ENCODE measurements at places on chromosomes 4 and X. TPM values are rescaled to one million over a fixed set of nuclear protein-coding genes. Genes with fewer than 3 reads are reported as not detected.

Gene HADH
- total RNA-seq = 22.8 TPM

Gene RHOXF2B
- not detected for total RNA-seq

- H3K27me3 ChIP-seq = no peaks in the 10 kb centered on the region
- H3K4me3 ChIP-seq = no peak overlapping the region
- H3K27ac ChIP-seq = no peak overlapping the region
Observed at GRCh38 chrX:39264023-39264422, 462.8 kb downstream of the MID1IP1 start.

- no peak overlapping the region for H3K27ac ChIP-seq
- no peak for DNase-seq
- H3K36me3 ChIP-seq = no peaks in the 10 kb centered on the region
- no peaks in the 10 kb centered on the region for H3K27me3 ChIP-seq
- no peak overlapping the region for H3K4me3 ChIP-seq
Observed at GRCh38 chrX:13147733-13148132, 103.3 kb upstream of the FAM9C start.

- no peaks in the 10 kb centered on the region for H3K36me3 ChIP-seq
- H3K4me3 ChIP-seq = no peak overlapping the region
- H3K27me3 ChIP-seq = no peaks in the 10 kb centered on the region
- H3K4me1 ChIP-seq = no peaks in the 10 kb centered on the region
Observed at GRCh38 chrX:96372313-96373046, 312.2 kb upstream of the DIAPH2 start.

DNA sequence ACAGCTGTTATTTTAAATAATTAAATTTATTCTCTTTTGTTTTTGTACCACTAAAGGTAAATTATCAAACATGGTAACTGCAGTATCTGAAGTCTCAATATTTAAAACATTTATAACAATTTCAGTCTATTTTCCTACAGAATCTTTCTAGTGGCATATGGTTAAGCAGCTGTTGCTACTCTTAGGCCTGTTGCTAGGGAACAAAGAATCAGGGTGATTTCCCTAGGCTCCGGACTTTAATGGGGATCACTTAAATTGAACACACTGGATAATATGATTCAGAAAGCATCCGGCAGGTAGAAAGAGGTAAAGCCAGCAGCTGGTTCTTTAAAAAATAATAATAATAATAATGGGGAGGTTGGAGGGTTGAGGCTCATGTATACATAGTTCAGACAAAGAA, 17.6 kb downstream of the FBXO8 start:
- no peaks in the 10 kb centered on the region for H3K27me3 ChIP-seq
- peaks cover 21% of the 10 kb centered on the region for H3K36me3 ChIP-seq
- H3K4me3 ChIP-seq = no peak overlapping the region

- H3K27ac ChIP-seq = no peak overlapping the region
- H3K4me3 ChIP-seq = no peak overlapping the region
- H3K4me1 ChIP-seq = peaks cover 3% of the 10 kb centered on the region
Observed at GRCh38 chr4:168631241-168632162, 134.7 kb downstream of the PALLD start.

DNA sequence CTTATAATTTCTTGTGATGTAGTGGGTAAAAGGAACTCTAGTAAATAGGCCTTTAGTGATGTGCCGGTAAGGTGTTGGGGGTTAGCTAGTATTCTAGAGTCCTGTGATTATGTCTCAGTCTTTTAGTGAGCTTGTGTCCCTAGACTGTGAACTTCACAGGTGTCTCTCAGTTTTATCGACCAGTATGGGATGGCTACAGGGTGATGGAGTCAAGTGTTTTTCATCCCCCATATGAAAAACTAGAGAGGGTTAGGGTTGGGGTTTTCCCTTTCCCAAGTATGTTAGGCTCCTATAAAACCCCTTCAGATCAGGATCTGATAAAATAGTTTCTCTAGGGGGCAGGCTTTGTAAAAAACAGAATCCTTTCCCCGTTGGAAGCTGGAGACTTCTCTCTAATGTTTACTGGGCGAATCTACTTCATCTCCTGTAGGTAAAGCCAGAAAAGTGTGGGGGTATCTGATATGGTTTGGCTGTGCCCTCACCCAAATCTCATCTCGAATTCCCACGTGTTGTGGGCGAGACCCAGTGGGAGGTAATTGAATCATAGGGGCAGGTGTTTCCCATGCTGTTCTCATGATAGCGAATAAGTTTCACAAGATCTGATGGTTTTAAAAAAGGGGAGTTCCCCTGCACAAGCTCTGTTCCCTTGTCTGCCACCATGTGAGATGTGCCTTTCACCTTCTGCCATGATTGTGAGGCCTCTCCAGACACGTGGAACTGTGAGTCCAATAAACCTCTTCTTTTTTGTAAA, 120.8 kb downstream of the DTHD1 start:
- no peak overlapping the region for H3K27ac ChIP-seq
- H3K36me3 ChIP-seq = no peaks in the 10 kb centered on the region
- H3K4me1 ChIP-seq = no peaks in the 10 kb centered on the region
- no peak overlapping the region for H3K4me3 ChIP-seq
- H3K27me3 ChIP-seq = peaks cover under 1% of the 10 kb centered on the region

DNA sequence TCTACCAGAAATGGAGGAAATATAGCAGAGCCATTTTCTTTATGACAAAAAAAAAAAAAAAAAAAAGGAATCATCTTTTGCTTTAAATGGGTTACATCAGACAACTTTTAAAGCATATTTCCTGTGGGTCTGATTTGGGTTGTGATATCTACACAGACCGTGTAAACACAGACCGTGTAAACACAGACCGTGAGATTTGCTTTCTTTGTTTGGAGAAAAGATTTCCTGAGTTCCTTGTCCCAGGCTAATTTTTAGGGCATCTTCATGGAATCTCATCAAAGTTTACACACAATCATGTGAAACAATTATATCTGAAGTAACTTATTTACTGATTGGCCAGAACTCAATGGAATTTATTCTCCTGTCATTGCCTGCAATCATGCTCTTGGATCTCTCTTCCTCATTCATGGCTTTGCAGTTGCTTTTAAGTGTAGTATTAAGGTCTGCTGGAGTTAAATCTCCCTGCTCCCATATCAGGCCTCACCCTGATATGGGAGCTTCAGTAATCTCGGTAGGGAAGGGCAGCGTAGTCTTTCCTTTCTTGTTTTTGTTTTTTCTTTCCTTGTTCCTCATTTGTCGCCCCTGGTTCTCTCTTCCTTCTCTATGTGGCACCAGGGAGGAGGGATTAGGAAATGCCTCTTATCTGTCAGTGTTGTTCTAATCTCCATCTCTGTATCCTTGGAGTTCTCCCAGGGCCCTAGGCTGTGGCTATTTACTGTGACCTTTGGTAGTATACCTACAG, 248.6 kb upstream of the JADE1 start:
- H3K36me3 ChIP-seq = no peaks in the 10 kb centered on the region
- peaks cover 2% of the 10 kb centered on the region for H3K27me3 ChIP-seq
- no peaks in the 10 kb centered on the region for H3K4me1 ChIP-seq

GRCh38 chrX:134634691-134635090, 23.6 kb downstream of the PLAC1 start:
- no peak for DNase-seq
- peaks cover 13% of the 10 kb centered on the region for H3K27me3 ChIP-seq
- H3K36me3 ChIP-seq = no peaks in the 10 kb centered on the region
- no peak overlapping the region for H3K27ac ChIP-seq
- no peaks in the 10 kb centered on the region for H3K4me1 ChIP-seq

GRCh38 chr4:37726666-37727065, 40.5 kb upstream of the RELL1 start:
- DNase-seq = no peak
- no peak overlapping the region for H3K4me3 ChIP-seq
- no peaks in the 10 kb centered on the region for H3K36me3 ChIP-seq
- H3K27me3 ChIP-seq = peaks cover 2% of the 10 kb centered on the region

DNA sequence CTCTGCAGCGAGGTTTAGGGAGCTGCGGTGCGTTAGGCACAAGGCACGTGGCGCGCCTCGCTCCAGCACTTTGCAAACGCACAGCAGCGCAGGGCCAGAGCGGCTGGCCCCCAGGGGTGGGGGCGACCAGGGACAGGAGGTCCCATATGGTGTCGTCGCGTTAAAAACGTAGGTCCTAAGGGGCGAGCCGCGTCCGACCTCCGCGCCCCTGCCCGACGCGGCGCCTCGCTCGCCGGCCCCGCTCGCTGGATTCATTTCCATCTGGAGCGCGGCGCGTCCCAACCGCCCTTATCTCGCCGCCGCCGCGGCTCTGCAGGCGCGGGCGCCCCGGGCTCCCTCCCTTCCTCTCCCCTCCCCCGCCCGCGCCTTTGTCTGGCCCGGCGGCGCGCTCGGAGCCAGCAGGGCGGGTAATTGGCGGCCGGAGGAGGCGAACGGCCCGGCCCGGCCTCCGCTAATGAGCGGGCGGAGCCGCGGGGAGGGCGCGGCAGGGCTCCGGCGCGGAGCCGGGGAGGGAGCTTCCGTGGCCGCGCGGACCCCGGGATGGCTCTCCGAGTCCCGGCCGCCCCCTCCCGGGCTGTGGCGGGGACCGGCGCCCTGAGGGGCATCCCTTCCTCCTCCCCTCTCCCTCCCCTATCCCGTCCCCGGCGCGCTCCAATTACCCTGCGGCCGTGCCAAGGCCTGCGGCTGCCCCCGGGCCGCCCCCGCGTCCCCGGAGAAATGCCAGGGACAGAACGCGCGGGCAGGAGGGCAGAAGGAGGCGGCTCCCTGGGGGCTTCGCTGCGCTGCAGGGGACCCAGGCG, 409.0 kb downstream of the BCOR start:
- H3K36me3 ChIP-seq = no peaks in the 10 kb centered on the region
- H3K27ac ChIP-seq = no peak overlapping the region
- no peak for DNase-seq
- peaks cover 2% of the 10 kb centered on the region for H3K4me1 ChIP-seq
- H3K4me3 ChIP-seq = peak overlapping the region; percentile 28

DNA sequence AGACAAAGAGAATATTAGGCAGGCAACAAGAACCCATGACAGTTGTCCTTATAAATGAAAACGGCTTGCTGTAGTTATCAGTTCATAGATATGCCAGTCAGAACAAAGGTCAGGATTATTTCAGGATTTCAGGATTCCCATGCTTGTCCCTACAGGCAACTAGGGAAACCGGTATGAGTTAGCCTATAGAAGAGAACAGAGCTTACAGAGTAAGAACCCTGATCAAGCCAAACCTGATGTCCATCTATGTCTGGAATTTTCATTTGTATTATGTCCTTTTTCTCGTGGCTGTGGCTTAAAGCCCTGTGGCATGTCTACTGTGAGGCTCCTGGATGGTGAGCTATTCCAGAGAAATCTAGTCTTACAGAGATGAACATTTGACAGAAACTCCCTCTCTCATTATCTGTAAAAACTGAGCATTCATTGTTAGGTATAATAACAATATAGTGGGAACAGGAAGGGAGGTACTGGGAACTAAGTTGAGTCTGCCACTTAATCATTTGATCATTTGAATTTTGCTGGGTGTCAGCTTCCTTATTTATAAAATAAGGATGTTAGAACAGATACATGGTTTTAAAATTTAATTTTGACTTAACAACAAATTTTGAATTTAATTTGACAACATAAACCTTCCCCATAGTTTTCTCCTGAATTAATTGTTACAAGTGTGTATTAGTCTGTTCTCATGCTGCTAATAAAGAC, 129.5 kb upstream of the KLF3 start:
- no peaks in the 10 kb centered on the region for H3K36me3 ChIP-seq
- H3K4me1 ChIP-seq = peaks cover 7% of the 10 kb centered on the region
- no peak for DNase-seq
- H3K27me3 ChIP-seq = no peaks in the 10 kb centered on the region

GRCh38 chr4:34258176-34258575, 1986.1 kb downstream of the ARAP2 start:
- no peak overlapping the region for H3K4me3 ChIP-seq
- no peaks in the 10 kb centered on the region for H3K4me1 ChIP-seq
- no peaks in the 10 kb centered on the region for H3K36me3 ChIP-seq
- H3K27me3 ChIP-seq = no peaks in the 10 kb centered on the region

- no peak for DNase-seq
- no peak overlapping the region for H3K4me3 ChIP-seq
- no peaks in the 10 kb centered on the region for H3K36me3 ChIP-seq
- H3K4me1 ChIP-seq = no peaks in the 10 kb centered on the region
- H3K27me3 ChIP-seq = no peaks in the 10 kb centered on the region
- no peak overlapping the region for H3K27ac ChIP-seq
Observed at GRCh38 chr4:165828928-165829327, 44.1 kb upstream of the TLL1 start.

DNA sequence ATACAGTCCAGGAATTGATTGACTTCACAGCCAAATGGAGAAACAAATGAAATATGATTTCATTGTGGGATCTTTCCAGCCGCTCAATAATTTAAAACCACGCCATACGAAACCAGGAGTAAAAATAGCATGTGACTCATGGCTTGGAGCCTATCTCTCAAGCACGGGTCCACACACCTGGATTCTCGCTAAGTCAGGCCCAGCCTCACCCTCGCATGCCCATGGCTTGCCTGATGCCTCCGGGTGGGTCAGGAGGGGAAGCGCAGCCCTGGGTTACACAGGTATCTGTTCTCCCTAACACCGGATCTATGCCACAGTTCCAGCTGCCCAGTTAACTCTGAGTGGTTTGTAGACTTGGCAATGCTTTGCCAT, 5.6 kb upstream of the ABLIM2 start:
- H3K36me3 ChIP-seq = no peaks in the 10 kb centered on the region
- H3K27ac ChIP-seq = no peak overlapping the region
- no peaks in the 10 kb centered on the region for H3K27me3 ChIP-seq
- no peak for DNase-seq
- peaks cover 61% of the 10 kb centered on the region for H3K4me1 ChIP-seq
